Activated CD4-positive, alpha-beta T cell treated with anti-CD3 and anti-CD28 coated beads for 4 hours (primary cell): ENCODE measurements at places on chromosomes 1 and 21.
A peak's percentile ranks its signal among the peaks of the same experiment; 100 is the strongest.

DNA sequence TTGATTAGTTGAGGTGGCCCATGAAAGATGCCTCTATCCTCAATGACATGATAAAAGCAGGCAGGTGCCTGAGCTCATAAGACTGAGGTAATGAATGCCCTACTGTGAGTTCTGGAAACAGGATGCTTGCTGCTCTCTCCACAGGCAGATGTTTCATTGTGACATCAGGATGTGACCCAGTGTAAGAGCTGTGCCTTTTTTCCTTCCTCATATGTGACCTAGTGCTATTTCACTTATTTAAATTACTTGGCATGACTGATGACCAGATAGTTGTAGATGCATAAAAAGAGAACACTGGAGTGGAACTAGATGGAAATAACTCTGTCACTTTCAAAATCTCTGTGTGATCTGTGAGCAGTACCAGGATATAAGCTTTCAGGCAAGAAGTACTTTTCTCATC, 31.9 kb downstream of the KIF14 start:
- DNase-seq: no peak

DNA sequence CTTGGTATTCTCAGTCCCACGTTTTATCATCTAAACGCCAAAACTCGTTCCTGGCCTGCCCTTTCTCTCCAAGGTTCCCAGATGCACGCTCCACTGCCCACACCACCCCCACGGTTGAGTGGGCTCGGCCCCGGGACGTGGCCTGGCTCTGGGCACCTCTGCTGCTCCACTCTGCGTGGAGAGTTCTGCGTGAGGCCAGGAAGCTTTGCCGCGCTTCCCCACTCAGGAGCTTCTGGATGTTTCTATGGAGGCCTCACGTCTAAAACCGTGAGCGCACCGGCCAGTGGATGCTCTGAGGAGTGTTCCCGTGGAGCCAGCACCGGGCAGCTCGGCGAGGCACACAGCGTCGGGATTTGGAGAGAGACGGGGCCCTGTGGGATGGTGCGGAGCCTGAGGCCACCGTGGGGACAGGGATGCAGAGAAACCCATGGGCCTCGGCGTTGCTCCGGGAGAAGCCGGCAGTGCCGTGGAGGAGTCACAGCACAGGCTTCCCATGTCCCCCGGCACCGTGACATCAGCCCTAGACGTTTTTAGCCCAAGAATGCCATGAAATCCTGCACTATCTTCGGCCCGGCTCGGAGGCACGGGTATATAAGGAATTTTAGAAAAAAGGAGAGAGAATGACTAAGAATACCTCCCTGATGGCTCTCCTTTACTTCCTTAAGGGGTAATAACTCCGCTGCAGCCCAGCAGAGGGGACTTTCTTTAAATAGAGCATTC, 125.9 kb downstream of the PRDM16 start:
- no peak for DNase-seq

DNA sequence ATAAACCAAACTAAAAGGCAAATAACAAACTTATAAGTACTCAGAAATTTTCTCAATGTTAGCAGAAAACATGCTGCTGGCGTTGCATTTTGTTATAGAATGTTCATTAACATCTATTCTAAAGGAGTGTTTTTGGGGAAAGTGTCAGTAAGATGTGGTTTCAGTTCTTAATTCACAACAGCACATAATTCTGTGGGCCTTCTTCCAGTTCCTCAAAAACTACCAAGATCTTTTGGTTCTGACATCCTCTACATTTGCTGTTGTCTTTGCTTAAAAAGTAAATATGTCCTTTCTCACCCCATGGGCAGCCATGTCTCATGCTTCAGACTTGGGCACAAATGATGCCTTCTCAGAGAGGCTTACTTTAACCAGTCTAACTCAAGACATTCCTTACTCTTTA, 152.5 kb downstream of the CDC7 start:
- no peak for DNase-seq

DNA sequence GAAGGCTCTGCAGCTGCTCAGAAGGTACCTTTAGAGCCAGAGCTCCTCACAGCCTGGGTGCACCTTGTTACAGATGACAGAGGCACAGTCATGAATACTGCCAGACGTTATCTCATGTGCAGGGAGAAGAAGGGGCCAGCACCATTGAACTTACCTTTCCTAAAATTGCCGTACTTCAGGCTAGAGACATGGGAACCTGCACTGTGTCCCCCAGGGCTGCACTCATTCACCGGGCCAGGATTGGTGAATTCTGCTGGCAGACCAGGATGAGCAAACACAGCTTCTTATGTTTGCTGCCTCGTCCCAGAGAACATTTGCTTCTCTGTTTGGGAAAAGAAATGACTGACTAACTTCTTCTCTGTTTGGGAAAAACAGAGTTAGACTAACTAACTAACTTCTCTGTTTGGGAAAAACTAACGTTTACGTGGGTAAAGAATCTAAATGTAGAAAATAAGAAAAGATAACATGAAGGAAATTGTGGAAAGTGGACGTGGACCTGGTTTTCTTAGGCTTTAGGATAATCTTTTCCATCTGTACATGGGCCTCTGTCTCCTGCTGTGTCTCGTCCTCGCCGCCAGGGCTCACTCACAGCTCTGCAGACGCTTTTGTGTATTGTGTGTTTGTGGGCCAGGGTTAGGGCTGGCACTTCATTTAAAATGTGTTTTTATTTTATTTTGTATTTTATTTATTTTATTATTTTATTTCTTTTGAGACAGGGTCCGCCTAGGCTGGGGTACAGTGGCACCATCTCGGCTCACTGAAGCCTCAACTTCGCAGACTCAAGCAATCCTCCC, 9.9 kb downstream of the OBSCN start:
- no peak for DNase-seq

DNA sequence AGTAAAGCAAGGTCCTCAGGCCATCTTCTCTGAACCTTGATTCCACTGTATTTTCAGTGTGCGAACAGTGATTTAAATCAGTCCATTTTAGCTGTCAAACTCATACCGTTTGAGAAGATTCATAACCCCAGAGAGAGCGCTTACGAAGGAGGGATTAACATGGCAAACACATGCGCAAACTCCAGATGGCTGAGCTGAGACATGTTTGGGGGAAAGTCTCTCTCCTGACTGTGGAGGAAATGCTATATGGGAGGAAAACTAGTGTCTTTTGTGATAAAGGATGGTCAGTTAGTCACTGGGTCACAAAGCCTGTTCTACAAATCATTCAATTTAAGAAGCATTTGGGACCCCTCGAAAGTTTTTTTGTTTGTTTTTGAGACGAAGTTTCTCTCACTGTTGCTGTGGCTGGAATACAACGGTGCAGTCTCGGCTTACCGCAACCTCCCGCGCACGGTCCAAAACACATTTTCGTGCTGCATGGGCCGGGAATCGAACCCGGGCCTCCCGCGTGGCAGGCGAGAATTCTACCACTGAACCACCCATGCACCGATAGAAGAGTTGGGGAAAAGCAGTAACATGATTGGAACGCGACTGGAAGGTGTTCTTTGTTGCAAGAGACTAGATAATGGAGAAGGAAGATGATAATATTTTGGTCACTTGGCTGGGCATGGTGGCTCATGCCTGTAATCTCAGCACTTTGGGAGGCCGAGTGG, 58.4 kb upstream of the CXADR start:
- peak; percentile 5 for DNase-seq

DNA sequence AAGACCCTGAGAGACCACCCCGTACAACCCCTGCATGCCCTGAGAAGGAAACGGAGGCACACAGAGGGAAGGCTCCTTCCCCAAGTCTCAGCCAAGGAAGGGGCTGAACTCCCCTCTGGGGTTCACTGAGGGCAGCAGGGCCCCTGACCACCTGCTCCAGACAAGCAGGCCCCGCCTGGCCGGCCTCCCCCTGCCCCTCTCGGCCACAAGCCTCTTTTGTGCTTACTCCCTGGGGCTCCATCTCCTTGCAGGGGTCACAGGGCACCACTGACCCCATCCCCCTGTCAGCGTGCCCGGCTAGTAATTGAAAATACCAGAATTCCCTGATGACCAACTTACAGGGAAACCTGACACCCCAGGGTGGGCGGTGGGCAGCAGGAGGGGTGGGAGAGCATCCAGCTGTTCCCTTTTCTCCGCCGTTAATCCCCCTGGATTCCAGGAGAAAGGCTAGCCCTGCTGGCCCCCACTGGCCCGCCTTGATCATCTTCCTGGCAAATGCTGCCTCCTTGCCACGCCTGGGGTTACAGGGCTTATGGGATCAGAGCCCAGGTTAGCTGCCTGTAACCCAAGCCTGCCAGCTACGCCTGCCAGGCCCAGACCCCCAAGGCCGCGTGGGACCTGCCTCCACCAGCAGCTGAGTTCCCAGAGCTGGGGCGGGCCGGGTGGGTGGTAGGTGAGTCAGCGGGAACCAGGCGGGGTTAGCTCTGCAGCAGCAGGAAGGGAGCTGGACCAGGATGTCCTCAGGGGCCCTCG, 96.1 kb downstream of the LACTBL1 start:
- DNase-seq: no peak

DNA sequence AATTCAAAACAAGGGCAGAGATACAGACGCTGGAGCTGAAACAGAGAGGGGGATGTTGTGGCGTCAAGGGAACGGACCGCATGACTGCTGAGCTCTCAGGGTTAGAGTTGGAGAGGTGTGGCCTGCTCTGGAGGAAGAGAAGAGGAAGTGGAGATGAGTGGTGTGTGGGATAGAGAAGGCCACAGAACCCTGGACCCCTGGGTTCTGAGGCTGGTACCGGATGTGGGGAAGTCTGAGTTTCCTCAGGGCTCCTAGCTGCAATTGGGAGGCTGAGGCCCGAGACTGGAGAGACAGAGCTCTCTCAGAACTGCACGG, 1.8 kb downstream of the BCAN start:
- no peak for DNase-seq

DNA sequence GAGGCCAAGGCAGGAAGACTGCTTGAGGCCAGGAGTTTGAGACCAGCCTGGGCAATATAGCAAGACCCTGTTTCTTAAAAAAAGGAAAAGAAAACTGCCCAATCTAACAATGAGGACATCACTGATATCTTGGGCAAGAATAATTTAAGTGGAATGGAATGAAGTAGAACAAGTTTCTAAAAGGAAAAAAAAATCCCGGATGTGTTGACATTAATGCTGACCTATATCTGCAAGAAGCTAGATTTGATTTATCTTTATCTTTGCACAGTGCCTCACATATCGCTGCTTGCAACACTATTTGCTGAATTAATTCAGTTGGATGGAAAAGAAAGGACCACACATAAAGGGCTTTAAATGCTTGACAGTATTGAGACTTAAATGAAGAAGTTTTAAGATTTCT, 27.8 kb downstream of the DIPK1A start:
- no peak for DNase-seq

GRCh38 chr1:81506699-81507098, 294.0 kb upstream of the ADGRL2 start:
- DNase-seq: no peak

GRCh38 chr1:6448749-6449631, 17.0 kb downstream of the TNFRSF25 start:
- no peak for DNase-seq

DNA sequence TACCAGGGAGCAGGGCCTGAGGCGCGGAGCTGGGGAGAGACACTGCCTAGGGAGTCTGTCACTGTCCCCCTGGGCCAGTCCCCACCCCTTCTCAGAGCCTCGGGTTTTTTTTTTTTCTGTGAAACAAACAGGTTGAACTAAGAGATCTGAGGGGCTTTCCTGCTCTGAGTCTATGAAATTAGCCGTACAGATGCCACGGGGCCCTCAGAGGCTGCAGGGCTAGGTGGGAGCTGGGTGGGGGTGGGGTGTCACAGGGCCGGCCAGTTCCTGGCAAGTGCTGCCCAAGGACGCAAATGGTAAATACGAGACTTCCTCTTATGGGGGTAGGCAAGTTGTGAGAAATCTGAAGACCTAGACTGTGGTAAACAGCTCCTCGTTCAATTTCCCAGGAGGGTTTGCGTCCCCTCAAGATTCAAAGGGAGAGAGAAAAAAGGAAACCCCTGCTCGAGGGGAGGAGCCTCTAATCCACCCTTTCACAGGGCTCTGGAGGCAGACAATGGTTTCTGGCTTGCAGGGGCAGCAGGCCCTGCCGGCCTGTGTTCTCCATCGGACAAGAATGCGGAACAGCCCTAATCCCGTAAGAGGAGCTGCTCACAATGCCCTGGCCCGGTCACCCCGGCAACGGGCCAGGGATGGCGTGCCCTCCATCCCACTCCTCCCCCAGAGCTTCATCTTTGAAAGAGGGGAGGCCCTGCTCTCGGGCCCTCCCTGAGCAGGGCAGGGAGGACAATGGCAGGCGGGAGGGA, 7.8 kb downstream of the NUAK2 start:
- DNase-seq: peak; percentile 16

DNA sequence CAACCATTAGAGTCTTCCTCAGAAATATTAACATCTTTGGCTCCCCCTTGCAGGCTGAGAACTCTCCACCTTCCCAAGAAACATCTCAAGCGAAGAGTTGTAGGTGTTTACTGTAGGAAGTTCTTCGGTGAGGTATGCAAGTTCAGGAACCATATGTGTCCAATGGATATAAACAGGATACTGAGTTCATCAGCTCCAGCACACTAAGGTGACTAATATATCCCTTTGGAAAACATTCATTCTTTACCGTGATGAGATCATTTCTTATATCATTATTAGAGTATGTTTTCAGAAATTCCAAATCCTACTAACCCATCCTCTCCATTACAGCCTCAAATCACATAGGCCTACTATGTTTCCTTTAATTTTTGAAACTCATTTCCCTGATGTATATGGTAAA, 37.3 kb upstream of the PRMT6 start:
- DNase-seq: no peak
